ENCODE measurements at places on chromosomes 12 and 14.

GRCh38 chr12:91441993-91442952, 259.7 kb upstream of the DCN start:
- no peak for DNase-seq

GRCh38 chr12:92722897-92723296, 20.1 kb downstream of the PLEKHG7 start:
- DNase-seq: no peak

GRCh38 chr12:107404981-107405380, 280.6 kb upstream of the PWP1 start:
- DNase-seq: no peak

DNA sequence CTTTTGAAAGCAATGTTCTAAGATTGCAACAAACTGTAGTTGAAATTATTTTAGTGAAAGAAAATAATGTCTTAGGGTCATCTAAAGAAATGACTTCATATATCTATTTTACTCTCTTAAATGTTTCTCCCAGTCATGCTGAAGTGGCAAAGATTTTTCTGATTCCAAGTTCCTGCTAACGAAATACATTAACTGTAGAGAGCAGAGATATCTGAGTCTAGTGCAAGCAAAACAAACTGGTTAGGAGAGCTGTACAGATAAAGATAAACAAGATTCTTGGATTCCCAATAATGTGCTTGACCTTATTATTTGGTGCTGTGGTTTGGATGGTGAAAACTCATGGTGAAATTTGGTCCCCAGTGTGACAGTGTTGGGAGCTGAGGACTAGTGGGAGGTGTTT, 199.9 kb upstream of the PWP1 start:
- DNase-seq: no peak

- no peak for DNase-seq
Observed at GRCh38 chr14:84927096-84927827, 602.7 kb upstream of the FLRT2 start.

DNA sequence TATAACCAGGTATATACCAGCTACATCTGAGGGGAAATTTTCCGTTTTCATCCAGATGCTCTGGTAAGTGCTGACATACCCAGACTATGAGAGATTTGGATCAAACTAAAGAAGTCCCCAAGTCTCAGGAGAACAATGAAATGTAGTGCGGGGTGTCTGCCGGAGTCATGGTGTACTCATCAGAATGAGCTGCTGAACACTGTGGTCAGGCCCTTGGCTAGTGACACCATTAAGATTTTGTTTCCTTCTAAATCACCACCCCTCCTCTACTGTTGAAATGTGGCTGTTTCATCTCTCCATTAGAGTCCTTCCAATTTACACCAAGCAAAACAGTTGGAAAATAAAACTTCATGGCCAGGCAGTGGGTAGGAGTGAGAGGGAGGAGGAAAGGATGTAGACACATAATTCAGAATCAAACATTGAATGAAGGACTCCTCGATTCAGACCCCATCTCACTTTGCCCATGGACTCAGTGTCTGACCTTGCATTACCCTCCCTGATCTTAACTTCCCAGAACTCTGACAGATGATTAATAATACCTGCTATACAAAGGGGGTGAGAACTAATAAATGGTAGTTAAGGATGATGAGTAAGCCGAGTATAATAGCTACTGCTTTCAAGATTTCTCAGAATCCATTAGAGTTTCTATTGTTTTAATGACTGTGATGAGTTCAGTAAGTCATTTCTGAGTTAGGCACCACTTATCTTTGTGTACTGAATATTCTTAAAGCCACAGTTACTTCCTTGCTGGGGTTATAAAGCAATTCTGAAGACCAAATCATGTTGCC, 127.4 kb downstream of the CRADD start:
- DNase-seq: no peak

GRCh38 chr12:45687081-45688015, 42.2 kb upstream of the ARID2 start:
- DNase-seq: no peak

GRCh38 chr12:12451098-12451497, 94.2 kb downstream of the BORCS5 start:
- DNase-seq: no peak

GRCh38 chr12:175250-175649, 38.7 kb downstream of the SLC6A12 start:
- DNase-seq: no peak

- DNase-seq: peak; percentile 95
Observed at GRCh38 chr12:69585189-69586062, at the start of gene CCT2. TSS of gene CCT2 (plus strand) at chr12:69585459. CDS start at chr12:69585522, 63 bp downstream.

DNA sequence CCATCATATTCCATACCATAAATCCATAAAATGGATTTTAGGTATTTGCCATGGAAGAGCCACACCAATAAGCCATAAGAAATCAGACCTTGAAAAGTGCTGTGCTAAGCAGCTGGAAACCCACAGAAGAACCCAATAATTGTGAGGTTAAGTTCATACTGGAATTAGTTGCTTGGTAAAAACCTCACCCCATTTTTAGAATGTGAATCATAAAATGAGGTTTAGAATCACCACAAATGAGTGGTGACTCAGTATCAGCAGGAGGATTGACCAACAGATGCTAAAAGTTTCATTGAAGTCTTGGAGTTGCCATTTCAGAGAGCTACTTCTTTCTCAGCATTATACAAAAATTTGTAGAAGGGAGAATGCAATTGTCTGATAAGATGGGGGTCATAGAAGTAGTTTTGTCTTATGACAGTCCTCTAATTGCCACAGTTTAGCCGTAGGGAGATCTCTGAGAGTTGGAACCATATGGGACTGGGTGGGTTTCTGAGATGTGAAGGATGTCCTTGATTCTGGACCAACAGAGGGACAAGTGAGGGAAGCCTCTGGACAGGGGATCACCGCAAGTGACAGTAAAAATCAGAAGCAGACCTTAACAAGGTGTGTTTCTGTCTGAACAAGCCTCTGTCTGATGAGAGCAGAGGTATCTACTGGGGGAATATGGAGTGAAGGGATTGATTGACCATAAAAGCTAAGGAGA, 1.4 kb upstream of the STON2 start:
- DNase-seq: no peak

- no peak for DNase-seq
Observed at GRCh38 chr12:75900226-75900625, 131.3 kb downstream of the PHLDA1 start.
